ENCODE measurements at places on chromosomes 7 and 10.

GRCh38 chr10:90977855-90978486, 57.1 kb upstream of the ANKRD1 start:
- DNase-seq, result no peak

DNA sequence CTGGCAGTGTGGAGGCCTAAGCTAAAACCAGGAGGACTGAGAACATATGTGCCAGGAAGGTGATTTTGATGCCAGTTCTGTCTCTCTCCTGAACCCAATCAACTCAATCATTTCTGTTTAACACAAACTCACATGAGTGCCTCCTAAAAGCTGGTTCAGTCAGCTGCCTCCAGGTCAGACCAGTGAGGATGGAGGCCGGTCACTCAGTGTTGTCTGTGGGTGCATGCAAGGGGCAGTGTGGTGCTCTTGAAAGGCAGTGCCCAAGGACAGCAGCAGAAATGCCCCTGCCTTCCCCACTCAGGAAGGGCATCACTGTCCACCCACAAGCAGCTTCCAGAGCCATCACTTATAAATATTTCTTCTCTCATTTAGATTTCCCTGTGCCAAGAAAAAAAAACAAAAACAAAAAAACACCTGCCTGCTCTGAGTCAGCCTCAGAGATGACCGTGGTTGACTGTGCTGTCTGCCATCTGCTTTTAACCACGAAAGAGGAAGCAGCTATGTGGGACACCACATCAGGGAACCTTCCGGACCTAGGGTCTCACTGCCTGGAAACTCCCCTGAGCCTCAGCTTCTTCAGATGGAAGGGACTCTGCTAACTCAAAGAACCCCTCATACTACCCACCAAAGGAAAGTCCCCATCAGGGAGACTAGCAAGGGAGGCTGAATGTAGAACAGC, 39.1 kb downstream of the VOPP1 start:
- peak; percentile 40 for DNase-seq

- DNase-seq, result no peak
Observed at GRCh38 chr7:41046221-41046761, 656.6 kb downstream of the INHBA start.

- DNase-seq, result no peak
Observed at GRCh38 chr10:78000956-78001472, 28.3 kb downstream of the POLR3A start.

GRCh38 chr10:57925045-57925444, 342.6 kb downstream of the IPMK start:
- DNase-seq, result no peak

Measured in activated CD4-positive, CD25-positive, alpha-beta regulatory T cell (primary cell).